ENCODE measurements at places on chromosomes 7 and 10. TPM values are rescaled to one million over a fixed set of nuclear protein-coding genes. Genes with fewer than 3 reads are reported as not detected.

The CRYGN gene
- 3.5 TPM for polyA plus RNA-seq

The AGBL3 gene
- polyA plus RNA-seq = 9.0 TPM

The ADAP1 gene
- polyA plus RNA-seq = 15.2 TPM

The JAKMIP3 gene
- polyA plus RNA-seq = 0.27 TPM

The DPYSL4 gene
- 19.4 TPM for polyA plus RNA-seq

The NPTX2 gene
- 4.1 TPM for polyA plus RNA-seq

The CALHM3 gene
- polyA plus RNA-seq = not detected

The MEST gene
- 779 TPM for polyA plus RNA-seq

All from left renal pelvis (tissue), 4 donors.